Stimulated activated CD8-positive, alpha-beta memory T cell treated with anti-CD3 and anti-CD28 coated beads, Interleukin-7, amount 100 ng/mL, for 1 hour (primary cell): ENCODE measurements at places on chromosomes 7 and 10.

DNA sequence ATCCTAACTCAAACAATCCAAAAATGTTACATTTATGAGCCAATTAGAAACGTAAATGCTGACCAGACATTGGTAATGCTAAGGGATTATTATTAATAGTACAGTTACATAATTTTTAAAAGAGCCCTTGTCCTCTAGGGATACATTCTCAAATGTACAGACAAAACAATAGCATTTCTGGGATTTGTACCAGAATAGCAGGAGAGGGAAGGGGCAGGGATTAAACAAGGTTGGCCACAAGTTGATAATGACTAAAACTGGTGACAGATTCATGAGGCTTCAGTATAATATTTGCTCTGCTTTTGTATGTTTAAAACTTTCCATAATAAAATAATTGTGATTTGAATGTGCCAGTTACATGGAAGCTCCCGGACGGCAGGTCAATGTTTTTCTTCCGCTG lies 27.0 kb downstream of the HSPA12A start:
- no peak for DNase-seq

GRCh38 chr7:164882-165660 lies 27.3 kb upstream of the FAM20C start:
- no peak for DNase-seq

DNA sequence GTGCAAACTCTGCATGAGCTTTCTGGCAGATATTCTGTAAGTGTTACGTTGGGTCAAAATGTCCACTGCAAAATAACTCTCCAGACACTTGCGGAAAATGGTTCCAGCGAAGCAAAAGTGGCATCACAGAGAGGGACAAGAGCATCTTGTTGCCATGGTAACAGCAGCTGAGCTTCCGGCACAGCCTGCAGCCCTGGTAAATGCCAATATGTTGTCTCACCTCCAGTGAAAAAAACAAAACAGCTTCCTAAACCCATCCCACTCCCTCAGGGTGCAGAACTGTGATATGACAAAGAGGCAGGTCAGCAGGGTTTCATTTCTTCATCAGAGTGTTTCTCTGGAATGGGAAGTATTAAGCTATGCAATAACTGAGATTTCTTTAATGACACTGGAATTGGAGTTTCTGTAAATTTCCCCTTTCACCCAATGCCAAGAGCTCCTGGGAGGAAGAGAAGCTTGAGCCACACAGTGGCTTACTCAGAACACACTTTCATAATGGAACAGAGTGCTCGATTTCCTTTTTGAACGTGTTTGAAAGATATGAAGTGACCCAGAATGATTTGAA lies 65.6 kb downstream of the FOXI2 start:
- DNase-seq: no peak

- DNase-seq: no peak
Observed at GRCh38 chr10:125265579-125265955, 105.2 kb upstream of the CTBP2 start.

GRCh38 chr7:88012086-88012485 lies 78.0 kb downstream of the ADAM22 start:
- no peak for DNase-seq

- DNase-seq: no peak
Observed at GRCh38 chr10:44706745-44707144, 204.4 kb upstream of the TMEM72 start.

- no peak for DNase-seq
Observed at GRCh38 chr10:48632166-48632565, 27.3 kb upstream of the ARHGAP22 start.

DNA sequence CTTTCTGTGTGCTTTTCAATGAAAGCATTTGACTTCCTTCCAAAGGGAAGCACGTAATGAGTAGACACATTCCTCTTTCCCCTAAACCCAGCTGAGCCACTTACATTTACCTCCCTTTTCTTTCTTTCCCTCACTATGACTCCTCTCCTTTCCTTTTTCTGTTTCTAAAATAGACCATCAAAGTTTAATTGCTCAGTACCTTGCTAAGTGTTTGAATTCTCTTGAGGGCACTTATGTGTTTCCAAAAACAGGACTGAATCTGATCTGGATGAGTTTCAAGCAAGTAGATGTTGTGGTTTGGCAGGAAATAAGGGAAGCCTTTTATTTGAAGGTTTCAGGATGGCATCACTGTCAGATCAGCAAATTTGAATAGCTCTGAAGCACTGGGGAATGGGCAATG lies 396.2 kb downstream of the REEP3 start:
- DNase-seq: no peak

DNA sequence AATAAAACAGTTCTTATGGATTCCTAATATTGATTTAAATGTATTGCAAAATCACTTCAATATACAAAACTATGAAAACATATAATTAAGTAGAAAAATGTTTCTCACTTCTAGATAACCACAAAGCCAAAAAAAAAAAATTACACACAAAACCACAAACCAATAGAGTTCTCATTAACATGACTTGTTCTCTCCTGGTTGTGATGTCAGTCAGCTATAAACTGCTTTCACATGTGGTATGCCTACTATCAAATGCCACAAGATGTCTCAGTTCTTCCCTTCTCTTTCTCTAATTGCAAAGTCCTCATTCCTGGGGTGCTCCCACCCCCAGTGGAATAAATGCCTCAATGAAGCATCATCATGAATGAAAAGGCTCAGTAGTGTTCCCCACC lies 16.6 kb downstream of the GNAI1 start:
- DNase-seq: no peak
